ENCODE measurements at places on chromosomes 13 and 19.

- peak; percentile 23 for DNase-seq
Measured at GRCh38 chr13:23467048-23467931, 33.8 kb upstream of the SACS start.

DNA sequence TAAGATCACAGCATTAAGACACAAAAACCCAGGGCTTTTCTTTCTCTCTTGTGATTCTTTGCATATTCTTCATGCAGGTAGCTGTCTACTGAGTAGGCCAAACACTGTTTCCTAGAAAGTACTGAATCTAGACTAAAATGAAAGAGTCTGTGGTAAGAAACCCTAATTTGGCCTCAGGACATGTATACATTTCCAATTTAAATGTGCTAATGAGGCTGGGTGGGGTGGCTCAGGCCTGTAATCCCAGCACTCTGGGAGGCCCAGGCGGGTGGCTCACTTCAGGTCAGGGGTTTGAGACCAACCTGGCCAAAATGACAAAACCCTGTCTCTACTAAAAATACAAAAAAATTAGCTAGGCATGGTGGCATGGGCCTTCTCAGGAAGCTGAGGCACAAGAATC, 57.8 kb downstream of the MYCBP2 start:
- DNase-seq: no peak

- no peak for DNase-seq
Measured at GRCh38 chr13:28229522-28230411, 91.4 kb downstream of the PAN3 start.

GRCh38 chr13:29441306-29441705, 154.2 kb downstream of the SLC7A1 start:
- DNase-seq: no peak

DNA sequence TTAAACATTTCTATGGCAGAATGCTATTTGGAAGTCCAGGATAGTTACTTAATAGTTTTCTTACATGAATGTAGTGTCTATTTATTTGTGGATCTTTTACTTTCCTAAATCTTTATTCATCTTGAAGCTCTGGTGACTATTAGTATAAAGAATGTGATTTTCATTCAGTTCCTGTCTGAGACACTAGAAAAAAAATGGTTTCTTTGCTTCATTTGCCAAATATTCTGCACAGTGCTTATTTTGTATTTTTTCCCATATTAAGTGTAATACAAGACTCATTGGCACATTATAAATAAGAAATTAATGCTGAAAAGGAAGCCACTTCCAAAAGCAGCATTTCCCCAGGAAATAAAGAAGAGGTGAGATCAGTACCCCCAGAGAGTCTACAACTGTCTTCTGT, 109.8 kb downstream of the POSTN start:
- DNase-seq: no peak

DNA sequence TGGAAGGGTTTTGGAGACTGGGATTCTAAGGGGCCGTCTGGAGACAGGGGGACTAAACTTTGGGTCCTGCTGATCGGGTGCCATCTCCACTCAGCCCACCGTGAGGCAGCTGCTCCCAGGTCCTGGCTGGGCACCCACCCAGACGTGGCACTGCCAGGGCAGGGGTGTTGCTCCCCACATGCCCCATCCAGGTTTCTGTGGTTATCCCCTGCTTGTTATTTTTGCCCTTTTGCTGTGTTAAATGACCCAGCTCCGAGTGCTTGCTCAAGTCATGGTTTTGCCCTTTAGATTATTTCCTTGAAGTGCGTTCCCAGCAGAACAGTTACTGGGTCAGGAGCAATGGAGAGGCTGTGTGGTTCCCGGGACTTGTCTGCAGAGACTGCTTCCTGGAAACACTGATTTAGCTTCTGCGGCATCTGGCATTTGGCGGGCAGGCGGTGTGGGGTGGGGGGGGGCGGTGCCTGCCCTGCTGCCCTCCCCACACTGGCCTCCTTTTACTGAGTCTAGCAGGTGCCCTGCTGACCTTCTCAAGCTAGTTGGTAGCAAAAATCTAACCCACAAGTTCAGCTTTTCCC, 1.9 kb downstream of the RAB11B start:
- DNase-seq: no peak

GRCh38 chr13:57982782-57983181, 351.2 kb downstream of the PCDH17 start:
- DNase-seq: no peak

- DNase-seq: no peak
Measured at GRCh38 chr13:114067381-114067885, 65.0 kb downstream of the RASA3 start.

DNA sequence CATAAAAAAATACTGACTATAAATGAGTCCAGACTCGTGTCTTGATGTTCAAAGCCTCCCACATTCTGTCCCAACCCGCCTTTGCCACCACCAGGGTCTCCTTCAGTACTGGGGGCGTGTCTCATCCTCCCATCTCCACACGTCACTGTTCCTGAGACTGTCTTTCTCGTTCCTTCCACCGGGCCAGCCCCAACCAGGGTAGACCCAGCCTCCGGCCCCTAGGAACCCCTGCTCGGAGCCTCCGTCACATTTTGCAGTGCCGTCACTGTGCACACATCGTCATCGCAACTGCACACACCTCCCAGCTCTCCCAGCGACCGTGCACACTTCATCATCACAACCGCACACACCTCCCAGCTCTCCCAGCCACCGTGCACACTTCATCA, 73.4 kb downstream of the SPACA7 start:
- no peak for DNase-seq

GRCh38 chr13:31951215-31951678, 80.3 kb upstream of the FRY start:
- no peak for DNase-seq

- DNase-seq: no peak
Measured at GRCh38 chr13:109625156-109625555, 161.2 kb downstream of the IRS2 start.

DNA sequence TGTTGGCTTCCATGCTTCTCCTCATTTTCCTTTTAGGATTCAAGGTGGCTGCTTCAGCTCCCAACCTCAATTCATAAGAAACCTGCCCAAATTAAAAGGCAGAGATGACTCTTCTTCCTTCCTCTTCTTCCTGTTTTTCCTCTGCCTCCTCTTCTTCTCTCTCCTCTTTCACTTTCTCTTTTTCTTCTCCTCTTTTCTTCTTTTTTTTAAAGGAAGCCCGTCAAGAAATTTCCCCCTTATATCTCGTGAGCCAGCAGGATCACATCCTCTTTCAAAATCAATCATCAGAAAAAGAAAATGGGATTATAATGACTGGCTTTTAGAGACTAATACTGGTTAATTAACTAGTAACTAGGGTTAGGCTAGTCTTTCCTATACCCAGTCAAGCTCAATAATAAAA, 220.3 kb downstream of the NBEA start:
- DNase-seq: no peak

DNA sequence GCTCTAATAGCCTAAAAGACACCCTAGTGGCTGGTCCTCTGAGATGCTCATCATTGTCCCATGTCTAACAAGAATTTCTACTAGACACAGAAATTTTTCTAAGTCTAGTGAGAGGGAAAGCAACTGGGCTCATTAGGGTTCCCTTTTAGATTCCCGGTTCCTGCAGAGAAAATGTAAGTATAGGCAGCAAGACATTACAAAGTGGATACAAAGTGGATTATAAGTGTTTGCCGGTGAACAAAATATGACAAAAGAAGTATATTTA, 20.8 kb upstream of the TMTC4 start:
- no peak for DNase-seq

DNA sequence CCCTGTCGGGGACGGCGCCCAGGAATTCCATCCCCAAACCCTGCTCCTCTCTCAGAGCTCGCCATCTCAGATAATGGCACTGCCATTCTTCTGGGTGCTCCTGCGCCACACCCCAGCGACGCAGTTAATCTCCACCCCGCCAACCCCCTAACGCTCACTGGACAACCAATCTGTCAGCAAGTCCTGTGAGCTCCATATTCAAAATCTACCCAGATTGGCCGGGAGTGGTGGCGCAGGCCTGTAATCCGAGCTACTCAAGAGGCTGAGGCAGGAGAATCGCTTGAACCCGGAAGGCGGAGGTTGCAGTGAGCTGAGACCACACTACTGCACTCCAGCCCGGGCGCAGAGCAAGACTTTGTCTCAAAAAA, 18.6 kb downstream of the FCGBP start:
- no peak for DNase-seq

GRCh38 chr19:33508941-33509614, 12.5 kb downstream of the PEPD start:
- no peak for DNase-seq

DNA sequence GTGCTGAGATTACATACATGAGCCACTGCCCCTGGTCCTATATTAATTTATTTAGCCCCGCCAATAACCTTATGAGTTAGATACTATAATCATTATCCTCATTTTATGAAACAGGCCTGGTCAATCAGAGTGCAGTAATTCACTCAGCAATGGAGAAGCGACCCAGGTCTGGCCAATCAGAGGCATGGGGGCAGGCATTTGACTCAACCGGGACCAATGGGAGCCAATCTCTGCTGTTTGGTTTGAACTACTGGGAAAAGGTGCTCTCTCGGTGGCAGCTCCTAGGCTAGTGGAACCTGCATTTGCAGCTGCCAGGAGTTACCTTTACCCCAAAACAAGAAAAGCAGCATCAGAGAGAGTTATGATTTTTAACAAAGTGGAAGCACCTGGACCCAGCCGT, 6.6 kb downstream of the SIRT2 start:
- no peak for DNase-seq

DNA sequence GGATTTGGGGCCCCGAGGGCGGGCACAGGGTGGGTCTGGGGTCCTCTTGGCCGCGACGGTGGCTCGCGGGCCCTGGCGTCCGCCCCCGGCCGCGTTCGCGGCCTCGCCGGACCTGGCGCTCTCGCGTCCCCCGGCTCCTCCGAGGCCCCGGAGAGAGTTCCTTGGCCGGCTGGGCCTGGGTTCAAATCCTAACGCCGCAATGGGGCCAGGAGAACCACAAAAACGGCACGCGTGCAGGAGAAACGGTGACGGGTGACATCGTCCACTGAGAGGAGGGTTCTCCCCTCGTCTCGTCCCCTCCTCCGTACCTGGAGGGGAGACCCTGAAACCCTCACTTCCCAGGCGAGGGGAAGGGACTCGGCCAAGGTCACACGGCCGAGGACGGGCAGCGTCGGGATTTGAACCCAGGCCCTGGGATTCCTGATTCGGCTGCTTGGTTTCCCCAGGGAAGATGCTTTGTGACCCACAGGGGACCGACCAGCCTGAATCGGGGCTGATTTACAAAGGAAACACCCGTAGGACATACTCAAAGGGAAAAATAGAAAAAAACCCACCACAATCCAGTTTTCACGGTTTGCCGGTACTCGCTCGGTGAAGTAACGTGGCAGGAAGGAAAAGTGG, 624 bp downstream of the SAFB start:
- DNase-seq: no peak

GRCh38 chr19:46656541-46656940, 4.4 kb downstream of the DACT3 start:
- DNase-seq: no peak

DNA sequence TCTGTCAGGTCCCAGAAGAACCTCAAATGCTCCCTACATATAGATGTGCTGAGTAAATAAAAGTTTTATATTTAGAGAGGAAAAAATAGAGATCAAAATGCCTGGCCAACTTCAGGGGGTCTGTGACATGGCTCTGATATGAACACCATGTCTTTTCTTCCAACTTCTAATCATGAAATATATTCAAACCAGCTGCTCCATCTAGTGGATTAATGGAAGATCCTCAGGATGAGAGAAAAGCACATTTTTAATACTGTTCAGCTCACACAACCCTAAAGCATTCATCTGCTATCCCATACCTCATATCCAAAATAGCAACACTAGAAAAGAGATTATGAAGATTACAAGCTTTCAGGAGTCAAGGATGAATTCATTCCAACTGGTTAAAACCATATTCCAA, 56.0 kb upstream of the DOCK9 start:
- peak; percentile 38 for DNase-seq

- DNase-seq: no peak
Measured at GRCh38 chr13:68608147-68608546, 1378.0 kb upstream of the PCDH9 start.

DNA sequence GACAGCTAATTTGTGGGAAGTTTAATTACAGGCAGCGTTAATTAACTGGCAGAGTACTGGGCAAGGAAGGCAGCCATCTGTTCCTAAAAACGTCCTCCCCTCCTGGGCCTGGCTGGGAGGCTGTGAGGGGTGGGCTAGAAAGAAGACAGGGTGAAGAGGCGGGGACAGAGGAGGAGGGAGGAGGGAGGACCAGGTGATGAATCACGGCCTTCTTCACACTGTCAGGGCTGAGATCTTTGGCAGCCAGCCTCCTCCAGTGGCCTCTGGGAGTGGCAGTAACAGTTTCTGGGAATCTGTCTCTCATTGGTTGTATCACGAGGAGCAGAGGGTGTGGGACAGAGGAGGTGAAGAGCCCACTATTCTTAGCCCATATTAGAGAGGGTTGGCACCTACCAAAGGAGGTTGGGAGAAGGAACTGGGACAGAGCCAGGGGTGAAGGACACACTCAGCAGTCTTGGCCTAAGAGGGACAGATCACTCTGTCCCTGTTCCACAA, 9.6 kb upstream of the ZNRF4 start:
- DNase-seq: peak; percentile 20
